ENCODE measurements at places on chromosomes 6 and 20.

DNA sequence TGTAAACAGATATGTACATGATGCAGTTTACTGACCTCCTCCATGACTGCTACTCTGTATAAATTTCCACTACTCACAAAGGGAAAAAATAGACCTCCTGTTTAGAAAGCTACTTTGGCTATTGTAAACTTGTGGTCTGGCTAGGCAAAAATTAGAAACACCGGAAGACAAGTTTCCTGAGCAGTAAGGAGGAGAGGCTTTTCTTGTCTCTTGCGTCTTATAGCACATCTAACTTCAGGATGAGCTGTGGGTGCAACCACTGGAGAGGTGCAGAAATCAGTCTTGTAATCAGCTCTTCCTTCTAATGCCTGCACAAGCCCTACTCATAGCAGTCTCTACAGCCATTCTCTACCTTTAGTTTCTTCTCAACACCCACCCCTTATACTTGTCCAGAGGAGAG, 296.5 kb upstream of the SLC35B3 start:
- DNase-seq, result no peak

DNA sequence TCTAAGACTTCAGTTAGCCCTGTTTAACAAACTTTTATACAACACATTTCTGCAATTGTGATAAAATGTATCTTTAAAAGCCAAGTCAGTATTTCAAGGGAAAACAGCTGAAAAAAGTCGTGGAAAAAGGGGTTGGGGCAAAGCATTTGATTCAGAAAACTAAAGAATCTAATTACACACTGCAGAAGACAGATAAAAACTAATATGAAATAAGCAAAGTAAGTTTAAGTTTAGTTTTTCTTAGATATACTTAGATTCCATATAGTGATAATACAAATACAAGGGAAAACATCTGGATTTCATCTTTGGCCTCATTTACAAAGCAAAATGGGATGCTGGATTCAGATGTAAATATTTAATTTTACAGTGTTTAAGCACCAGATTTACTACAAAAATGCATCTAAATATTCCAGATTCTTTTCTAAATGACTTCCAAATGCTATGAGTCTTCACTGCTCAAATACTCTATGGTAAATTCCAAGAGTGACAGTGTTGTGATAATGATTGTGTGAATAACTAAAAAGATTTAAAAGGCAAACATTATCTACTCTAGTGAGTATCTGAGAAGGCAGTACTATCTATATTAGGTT, 1.5 kb upstream of the ADNP start:
- DNase-seq, result no peak

- DNase-seq, result no peak
Observed at GRCh38 chr6:136644597-136644952, 94.4 kb upstream of the MAP7 start.

GRCh38 chr6:123997223-123997622, 193.6 kb downstream of the NKAIN2 start:
- DNase-seq, result no peak

- DNase-seq, result no peak
Observed at GRCh38 chr20:11917663-11918062, at the start of gene BTBD3. Gene BTBD3 (plus strand): TSS chr20:11917893. CDS start chr20:11918276, 383 bp downstream.

GRCh38 chr6:79671600-79672266, 40.6 kb downstream of the SH3BGRL2 start:
- DNase-seq, result no peak

DNA sequence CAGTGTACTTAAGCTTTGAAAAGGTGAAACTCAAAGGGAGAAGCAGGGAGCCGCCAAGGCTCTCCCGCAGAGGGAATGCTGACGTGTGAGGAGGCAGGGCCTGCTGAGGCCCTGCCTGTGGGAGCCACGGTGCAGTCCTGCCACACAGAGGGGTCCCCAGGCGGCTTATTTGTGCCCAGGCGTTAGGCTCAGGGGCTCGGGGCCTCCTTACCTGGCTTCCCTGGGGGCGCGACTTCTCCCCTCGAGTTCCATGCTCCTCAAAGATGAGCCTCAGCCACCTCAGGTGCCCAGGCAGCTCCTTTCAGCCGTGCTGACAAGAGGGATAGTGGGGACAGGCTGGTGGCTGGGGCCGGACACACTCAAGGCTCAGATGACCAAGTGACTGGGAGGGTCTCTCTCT, 2.2 kb upstream of the KIF25 start:
- no peak for DNase-seq

DNA sequence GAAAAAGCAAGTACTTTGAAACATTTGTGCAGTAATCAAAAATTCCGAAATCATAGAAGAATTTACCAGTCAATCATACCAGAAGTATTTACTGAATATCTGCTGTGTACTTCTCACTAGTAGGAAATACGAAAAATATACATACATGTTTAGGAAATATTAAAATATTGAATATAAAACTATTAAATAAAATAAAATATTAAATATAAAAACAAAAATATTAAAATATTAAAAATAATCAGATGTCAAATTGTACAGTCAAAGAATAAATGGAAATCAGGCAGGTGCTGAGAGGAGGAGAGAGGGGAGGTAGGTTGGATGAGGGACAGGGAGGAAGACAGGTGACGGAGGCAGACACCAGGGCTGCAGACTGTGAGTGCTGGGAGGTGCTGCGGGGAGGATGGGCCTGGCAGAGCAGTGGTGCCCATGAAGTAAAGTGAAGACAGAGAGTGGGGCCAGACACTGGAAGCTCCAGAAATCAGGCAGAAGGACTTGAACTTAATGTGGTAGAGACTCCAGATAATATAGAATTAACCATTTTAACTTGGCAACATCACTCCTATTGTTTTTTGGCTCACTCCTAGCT, 55.9 kb downstream of the PRKN start:
- DNase-seq, result no peak

DNA sequence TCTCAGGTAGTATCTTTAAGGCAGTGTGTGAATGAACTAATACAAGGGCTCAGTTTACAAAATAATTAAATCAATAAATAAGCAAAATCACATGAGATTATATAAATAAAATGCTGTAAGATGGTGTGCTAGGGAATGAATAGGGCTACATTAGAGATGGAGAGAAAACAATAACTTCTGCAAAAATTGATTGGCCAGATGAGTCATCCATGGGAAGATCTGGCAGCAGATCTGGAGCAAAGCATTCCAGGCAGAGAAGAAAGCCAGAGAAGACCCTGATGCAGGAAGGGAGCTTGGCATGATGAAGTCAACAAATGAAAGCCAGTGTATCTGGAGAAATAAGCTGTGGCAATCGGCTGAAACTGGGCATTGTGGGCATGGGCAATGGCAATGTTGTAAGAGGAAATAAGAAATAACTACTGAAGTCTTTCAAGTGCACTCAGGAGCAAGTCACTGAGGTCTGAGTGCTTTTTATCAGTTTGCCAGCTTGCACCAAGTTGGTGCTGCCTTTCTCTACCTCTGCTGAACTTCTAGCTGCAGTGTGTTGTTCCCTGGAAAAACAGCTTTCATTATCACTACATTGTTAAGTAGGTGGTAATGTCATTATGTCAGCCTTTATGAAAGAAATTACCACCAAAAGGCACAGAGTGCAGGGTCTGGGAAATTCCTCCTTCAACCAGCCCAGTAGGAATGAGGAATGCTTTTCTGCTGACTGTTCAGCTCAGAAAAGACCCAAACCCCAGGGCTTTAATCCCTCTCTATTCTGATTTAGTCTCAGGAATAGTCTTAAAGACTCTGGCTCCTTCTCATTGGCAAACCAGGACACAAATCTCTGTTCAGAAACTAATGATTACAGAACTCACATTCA, 231.6 kb downstream of the HTR1B start:
- no peak for DNase-seq

DNA sequence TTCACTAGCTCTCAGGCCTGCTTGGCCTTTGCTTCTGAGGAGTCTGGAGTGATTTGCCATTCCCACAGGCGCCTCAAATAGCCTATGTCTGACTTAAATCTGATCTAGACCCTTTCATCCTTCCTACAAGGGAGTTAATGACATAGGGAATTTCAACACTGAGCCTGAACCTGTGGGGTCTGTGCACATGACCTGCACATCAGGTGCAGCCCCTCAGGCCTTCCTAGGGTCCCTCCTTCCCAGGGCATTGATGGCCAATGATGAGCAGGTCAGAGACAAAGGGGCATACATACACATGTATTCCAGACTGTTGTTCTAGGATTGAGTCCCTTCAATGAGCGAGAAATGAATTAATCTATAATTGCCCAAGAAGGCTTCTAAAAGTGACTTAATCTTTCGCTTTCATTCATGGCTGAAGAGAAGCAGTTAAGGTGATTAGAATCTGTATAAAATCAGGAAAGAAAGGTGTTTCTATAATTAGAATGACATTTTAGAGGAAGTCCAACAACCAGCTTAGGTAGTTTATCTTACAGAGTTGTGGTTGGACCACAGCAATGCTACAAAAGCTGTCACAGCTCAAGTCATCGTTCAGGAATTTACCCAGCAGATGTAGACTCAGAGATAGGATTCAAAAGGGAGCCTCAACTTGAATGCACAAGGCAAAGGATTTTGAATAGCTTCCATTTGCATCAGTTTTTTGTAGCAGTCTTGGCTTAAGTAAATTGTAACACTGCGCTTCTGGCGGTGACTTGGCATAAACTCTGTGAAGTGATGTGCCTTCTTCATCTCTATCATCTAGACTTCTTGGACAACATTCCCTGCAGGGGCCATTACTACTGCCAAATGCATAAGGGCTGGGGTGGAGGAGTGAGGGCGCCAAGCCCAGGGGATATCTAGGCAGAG, 27.0 kb upstream of the TBC1D7 start:
- DNase-seq, result no peak

GRCh38 chr6:161215193-161215592, 58.7 kb downstream of the AGPAT4 start:
- DNase-seq, result no peak

DNA sequence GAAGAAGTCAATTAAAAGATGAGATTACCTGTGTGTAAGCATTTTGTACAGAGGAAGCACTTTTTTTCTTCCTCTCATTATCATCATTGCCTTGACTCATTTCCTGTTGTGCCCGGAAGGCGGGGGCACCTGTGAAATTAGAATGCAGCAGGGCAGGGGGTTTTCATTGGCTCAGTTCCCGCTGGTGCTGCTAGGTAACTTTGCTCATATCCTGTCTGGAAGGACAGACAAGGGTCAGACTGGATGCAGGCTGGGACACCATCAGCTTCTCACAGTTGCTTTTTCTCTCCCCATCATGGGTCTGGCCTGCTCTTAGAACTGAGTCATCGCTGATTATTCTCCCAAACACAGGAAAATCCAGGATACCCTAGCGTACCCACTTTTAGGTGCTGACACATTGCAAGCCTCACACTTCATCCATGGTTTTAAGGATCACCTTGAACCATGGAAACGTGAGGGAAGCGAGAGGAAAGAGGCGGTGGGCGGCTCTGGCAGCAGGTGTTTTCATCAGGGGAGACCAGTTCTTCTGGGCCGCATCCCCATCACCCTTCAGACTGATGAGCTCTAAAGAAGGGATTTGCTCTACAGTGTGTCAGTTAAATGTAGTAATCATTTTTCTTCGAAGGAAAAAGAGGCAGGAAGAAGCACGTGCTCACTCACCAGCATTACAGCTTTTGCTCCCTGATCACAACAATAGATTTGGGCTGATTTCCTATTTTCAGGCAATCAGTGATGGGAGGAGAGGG, 195.7 kb upstream of the SASH1 start:
- peak; percentile 14 for DNase-seq

DNA sequence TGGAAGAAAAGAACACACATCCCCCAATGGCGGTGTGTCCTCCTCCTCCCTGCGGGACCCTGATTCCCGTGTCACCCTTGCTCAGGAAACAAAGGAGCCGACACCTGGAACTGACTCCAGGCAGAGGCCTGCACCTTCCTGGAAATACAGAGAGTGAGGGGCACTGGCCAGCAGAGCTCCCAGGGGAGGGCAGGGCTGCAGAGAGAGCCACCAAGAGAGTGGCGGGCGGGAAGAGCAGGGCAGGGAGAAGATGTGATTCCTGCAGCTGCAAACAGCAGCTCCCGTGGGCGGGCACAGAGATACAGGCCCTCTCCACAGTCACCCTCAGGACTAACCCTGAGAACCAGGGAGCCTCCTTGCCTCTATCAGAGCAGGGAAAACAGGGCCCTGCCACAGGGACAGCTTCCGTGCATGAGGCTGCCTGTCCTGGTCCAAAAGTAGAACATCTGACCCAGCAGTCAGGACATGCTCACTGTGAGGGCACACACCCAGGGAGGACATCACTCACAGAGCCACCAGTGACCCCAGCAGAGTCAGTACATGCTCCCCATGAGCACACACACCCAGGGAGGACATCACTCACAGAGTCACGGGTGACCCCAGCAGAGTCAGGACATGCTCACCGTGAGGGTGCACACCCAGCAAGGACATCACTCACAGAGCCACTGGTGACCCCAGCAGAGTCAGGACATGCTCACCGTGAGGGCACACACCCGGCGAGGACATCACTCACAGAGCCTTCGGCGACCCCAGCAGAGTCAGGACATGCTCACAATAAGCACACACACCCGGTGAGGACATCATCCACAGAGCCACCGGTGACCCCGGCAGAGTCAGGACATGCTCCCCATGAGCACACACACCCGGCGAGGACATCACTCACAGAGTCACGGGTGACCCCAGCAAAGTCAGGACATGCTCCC, 193.1 kb downstream of the DLL1 start:
- DNase-seq, result no peak

DNA sequence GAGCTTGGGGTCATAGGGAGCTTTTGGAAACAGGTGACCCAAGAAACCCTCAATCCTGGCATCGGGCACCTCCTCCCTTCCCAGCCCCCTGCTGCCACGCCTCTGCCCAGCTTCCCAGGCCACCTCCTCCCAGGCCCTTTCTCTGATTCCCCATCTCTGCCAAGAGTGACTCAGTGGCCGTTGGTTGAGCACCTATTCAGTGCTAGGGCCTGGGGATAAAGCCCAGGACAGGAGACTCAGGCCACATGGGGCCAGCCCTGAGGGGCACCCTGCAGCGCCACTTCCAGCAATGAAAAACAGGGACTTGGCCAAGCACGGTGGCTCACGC, 110.1 kb downstream of the ASXL1 start:
- DNase-seq, result no peak

- DNase-seq, result no peak
Observed at GRCh38 chr20:36010825-36011224, 42.4 kb downstream of the CNBD2 start.

DNA sequence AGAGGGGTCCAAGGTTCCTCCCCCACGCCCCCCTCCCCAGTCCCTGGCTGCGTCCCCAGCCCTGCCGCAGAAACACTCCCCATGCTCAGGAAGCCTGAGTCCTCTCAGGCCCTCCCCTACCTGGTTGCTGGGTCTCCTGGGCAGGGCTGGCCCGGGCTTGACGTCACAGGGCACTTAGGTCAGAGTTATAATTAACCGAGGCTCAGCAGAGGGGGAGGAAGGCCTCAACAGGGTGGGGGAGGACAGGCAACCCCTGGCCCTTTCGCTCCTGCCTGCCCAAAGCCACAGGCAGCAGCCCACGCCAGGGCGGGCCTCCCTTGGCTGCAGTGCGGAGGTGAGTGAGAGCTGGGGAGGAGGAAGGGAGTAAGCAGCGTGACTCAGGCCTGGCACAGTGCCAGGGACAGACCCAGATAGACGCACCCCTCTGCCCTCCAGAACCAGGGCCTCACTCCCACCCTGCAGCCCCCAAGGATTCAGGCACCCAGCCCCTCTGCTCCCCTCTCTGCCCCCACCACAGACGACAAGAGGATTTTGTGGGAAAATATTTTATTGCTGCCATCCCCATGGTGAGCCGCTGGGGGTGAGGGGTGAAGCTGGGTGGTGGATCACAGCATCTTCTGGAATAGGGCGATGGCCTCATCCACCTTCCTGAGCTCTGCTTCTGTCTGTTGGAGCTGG, at the start of gene VWA7:
VWA7 (minus strand) TSS at position 340 of the 678 bp plus-strand sequence. CDS start 549 bp downstream, outside the sequence.
- DNase-seq, result peak; percentile 77
